Activated CD4-positive, alpha-beta T cell treated with anti-CD3 and anti-CD28 coated beads, Interleukin-2, Interleukin-4, amounts not matched to agents 100 ng/mL and 50 ng/mL, durations not matched to agents 16 hours and 8 hours (primary cell): ENCODE measurements at places on chromosomes 1 and 21.
A peak's percentile ranks its signal among the peaks of the same experiment; 100 is the strongest.

- peak; percentile 40 for DNase-seq
These were observed 531 bp upstream of the HMGN2 start for GRCh38 chr1:26471498-26472319.

- DNase-seq: no peak
These were observed 22.5 kb downstream of the PCSK9 start for GRCh38 chr1:55061706-55062321.

- no peak for DNase-seq
These were observed 16.4 kb upstream of the GOLT1A start for GRCh38 chr1:204230211-204230610.

DNA sequence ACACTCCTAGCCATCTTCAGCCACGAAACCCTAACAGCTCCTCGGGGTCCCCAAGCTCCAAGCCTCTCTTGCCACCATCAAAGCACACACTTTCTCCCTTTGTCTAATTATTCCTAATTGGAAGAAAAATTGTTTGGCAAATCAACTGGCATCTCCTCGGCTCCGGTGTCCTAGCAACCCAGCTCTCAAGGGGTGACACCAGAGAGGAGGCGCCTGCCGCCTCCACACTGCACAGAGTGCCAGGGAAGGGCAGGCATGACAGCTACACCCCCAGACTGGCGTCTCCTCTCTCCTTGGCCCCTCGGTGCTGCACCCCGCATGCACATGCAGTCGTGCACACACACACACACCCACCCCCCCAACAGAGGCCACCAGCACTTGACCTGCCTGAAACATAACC lies 18.2 kb upstream of the GJB5 start:
- DNase-seq: no peak

GRCh38 chr1:244047621-244048255 lies 3.3 kb upstream of the ZBTB18 start:
- peak; percentile 67 for DNase-seq

- DNase-seq: no peak
These were observed 26.4 kb upstream of the DPH5 start for GRCh38 chr1:101051688-101052638.

DNA sequence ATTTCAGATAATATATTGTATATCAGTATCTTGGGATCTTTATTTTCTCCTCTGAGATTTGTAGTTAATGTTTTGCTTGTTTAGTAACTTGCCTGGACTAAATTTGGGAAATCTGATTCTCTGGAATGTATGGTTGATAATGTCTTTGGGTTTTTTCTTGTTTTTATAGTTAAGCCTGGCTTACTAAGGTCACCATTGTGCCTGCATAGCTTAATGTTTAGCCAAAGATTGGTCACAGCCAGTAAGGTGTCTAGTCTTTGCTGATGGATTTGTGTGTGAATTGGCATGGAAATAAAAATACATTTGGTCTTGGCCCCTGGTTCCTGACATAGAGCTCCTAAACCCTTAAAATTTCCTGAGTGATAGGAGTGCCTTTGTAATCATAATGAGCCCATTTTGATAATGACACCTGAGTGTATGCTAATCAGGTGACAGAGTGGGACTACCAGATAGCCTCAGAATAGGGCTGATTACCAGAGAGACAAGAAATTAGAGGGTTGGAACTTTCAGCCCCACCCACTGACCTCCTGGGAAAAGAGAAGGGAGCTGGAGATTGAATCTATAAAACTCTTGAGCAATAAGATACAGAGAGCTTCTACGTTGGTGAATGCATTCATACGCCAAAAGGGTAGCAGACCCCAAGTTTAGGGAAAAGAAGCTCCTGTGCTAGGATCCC lies 47.9 kb upstream of the NUF2 start:
- DNase-seq: no peak

GRCh38 chr1:226766565-226766964 lies 27.5 kb upstream of the ITPKB start:
- no peak for DNase-seq

GRCh38 chr1:109931189-109931731 lies 20.6 kb downstream of the CSF1 start:
- DNase-seq: no peak

- DNase-seq: no peak
These were observed 58.0 kb downstream of the FAAP20 start for GRCh38 chr1:2136386-2137235.

DNA sequence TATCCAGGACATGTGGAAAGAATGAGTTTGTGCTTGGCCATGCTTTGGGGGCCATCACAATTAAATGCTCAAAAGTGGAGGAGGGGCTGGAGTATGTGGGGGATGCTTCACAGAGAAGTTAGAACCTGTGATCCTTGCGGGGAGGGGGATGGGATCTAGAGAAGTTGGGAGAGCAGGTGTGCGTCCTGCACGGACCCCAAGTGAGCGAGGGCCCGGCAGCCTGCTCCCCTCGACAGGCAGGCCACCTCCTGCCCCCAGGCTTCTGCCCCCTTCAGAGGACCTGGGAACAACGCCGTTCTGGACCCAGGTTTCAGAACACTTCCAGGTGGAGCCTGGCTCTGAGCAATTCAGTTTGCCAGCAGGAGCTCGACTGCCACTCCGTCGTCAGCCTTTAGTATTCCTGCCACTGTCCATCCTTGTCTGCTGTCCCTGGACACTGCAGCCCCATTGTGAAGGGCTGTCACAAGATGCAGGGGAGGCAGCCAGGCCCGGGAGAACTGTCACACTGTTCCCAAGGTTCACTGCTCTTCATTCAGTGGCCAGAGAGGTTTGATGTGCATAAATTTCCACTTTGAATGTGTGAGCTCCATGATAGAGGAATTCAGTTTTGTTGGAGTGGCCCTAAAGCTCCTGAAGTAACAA lies 112.2 kb downstream of the DHRS3 start:
- no peak for DNase-seq

DNA sequence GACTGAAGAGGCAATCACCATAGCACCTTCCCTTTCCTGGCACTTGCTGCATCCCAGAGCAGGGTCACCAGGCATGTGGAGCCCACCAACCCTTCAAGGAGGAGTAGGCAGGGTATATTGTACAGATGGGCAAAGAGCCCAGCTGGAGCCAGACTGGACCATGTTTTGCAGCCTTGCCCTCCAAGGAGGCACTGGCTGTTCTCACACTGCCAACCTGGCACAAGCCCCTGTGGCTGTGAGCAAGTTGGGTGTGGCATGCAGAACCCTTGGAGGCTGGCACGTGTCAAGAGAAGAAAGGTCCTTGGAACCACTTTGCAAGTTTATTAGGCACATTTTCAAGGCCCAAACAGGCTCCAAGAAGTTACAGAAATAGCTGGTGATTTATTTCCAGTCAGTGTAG lies 146.4 kb downstream of the FOXD2 start:
- no peak for DNase-seq

- DNase-seq: no peak
These were observed 6.5 kb downstream of the RNF11 start for GRCh38 chr1:51242546-51242945.

DNA sequence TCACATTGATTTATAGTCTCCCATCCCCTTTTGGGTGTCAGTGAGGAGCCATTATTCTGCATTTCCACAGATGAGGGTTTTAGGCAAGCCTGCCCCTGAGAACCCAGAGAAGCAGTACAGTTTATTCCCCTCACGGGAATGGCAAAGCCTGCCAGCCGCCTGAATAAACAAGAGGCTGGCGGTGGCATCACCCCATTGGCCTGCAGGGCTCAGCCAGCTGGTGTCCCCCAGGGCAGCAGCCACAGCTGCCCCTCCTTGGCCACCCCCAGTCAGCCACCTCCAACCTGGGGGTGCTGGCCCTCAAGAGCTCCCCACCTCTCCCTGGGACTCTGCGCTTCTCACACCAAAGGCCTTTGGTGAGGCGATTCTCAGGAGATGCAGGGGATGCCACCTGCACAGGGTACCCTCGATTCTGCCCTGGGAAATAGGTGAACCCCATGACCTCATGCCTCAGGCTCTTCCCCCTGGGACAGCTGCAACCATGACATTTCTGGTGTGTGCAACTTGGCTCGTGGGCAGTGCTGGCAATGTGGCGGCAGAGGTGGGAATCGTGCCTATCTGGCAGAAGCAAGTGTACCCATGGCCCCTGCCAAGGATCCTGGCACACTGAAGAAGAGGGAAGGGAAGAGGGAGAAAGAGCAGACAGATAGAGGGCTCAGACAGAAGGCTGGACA lies 14.0 kb downstream of the OLFML2B start:
- no peak for DNase-seq

GRCh38 chr1:221254813-221255212 lies 375.6 kb downstream of the HLX start:
- no peak for DNase-seq
